Testis (tissue), 5 donors: ENCODE measurements at places on chromosomes 7 and 10. TPM values are rescaled to one million over a fixed set of nuclear protein-coding genes. Genes with fewer than 3 reads are reported as not detected.

The VWDE gene
- total RNA-seq, result 3.3 TPM

The TMEM130 gene
- 84.6 TPM for total RNA-seq

The DAGLB gene
- 29.6 TPM for total RNA-seq

The TAS2R41 gene
- not detected for total RNA-seq

The CTAGE4 gene
- total RNA-seq, result 7.5 TPM

The CARD11 gene
- 2.9 TPM for total RNA-seq

The AHR gene
- 48.9 TPM for total RNA-seq

The CALY gene
- total RNA-seq, result 19.2 TPM

The PAX4 gene
- total RNA-seq, result 0.50 TPM

The RTKN2 gene
- 6.3 TPM for total RNA-seq

The ZNF467 gene
- 2.4 TPM for total RNA-seq

The TMEM196 gene
- not detected for total RNA-seq

The ZNF438 gene
- total RNA-seq, result 17.8 TPM

The LRGUK gene
- total RNA-seq, result 13.0 TPM

The FAM221A gene
- total RNA-seq, result 32.9 TPM

The TPST1 gene
- 34.7 TPM for total RNA-seq

The C10orf53 gene
- total RNA-seq, result 33.5 TPM

The JAKMIP3 gene
- total RNA-seq, result 4.6 TPM

The PRSS37 gene
- total RNA-seq, result 17.1 TPM

The UPK3BL2 gene
- 5.6 TPM for total RNA-seq

The ANKRD1 gene
- total RNA-seq, result not detected

The MEOX2 gene
- 3.7 TPM for total RNA-seq

The PAPOLB gene
- total RNA-seq, result 29.1 TPM

The AASS gene
- total RNA-seq, result 29.8 TPM

The TBC1D12 gene
- total RNA-seq, result 23.1 TPM

The NFKB2 gene
- total RNA-seq, result 42.7 TPM

The SLC26A5 gene
- 1.3 TPM for total RNA-seq

The ADCY1 gene
- 14.1 TPM for total RNA-seq

The NRCAM gene
- 7.6 TPM for total RNA-seq
